ENCODE measurements at places on chromosomes 5 and 9.

GRCh38 chr9:132247942-132248341 is 86.1 kb downstream of the NTNG2 start:
- DNase-seq, result no peak

- no peak for DNase-seq
Measured at GRCh38 chr5:176904276-176904675, 5.1 kb upstream of the HK3 start.

DNA sequence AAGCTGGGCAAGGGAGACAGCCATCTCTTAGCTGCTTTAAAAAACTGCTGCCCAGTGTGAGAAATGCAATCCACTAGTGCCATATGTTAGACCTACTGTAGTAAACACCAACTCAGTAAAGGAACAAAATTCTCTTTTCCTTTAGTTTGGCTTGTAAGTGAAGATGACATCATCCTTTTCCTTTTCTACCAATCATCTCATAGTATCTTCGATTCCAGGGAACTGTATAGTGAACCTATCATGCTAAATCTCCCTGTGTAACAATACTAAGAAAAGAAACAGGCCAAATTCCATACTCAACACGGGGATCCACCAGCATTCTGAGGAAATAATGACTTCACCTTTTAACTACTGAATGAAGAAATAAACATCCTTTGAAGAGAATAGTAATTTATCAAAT is 100.1 kb downstream of the RAPGEF6 start:
- DNase-seq, result no peak

GRCh38 chr9:38181232-38181631 is 112.2 kb upstream of the SHB start:
- DNase-seq, result no peak

DNA sequence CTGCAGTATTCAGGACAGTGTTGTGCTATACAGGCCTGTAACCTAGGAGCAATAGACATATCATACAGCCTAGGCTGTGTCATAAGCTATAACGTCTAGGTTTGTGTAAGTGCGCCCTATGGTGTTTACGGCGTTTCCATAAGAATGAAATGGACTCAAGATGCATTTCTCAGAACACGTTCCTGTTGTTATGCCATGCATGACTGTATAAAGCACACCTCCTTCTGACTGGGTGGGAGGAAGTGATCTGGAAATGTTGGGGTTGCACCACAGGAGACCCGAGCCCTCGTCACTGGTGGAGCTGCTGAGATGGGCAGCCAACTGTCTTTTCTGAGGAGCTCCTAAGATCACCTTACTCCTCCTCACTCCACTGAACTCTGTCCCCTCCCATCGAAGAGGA is 391.3 kb upstream of the DAP start:
- no peak for DNase-seq

DNA sequence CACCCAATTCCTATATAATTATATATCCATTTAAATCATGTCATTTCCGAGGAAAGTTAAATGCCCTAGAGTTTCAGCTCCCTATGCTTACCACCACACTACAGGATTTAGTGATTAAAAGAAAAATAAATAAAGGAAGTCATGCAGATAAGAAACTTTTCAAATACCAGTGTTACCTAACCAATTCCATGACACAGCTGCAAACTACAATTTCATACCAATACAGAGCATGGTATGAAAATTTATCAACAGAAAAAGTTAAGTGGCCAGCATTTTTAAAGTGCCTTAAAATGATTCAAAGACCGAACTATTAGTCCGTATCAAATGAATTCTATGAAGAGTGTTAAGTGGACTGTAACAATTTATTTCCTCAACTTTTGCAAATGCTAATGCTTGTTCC is 35.9 kb downstream of the CEP120 start:
- DNase-seq, result no peak
